Brain microvascular endothelial cell (primary cell): ENCODE measurements at places on chromosomes 5 and 9.
A peak's percentile ranks its signal among the peaks of the same experiment; 100 is the strongest.

- no peak for DNase-seq
Observed at GRCh38 chr5:96968614-96969013, 32.7 kb downstream of the LNPEP start.

DNA sequence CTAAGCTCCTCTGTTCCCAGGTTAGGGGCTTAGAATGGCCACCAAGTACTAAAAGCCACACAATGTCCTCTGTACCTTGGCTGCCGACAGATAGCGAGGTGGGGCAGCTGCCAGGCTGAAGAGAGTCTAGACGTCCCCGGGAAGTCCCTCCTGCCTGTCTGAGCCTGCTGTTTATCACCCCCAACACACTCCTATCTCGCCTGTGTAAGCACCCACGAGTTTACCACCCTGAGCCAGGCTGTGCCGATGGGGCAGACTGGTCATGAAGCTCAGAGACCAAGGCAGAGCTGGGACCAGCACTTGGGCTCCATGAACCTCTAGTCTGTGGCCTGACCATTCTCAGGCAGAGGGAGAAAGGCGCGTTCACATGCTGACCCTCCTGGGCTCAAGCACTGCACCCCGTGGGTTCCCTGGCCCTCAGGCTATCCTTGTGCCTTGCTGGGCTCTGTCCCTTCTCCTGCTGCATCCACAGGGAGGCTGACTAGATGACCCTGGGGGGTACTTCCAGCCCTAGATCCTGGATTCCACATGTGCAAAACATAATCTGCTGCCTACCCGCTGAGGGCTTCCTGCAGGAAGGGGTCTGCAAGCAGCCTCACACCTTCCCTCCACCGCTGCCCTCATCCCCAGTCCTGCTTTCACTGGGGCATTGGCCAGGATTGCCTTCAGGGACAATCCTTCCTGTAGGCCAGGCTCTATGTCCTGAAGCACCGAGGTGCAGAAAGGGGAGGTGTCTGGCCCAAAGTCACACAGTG, 18.6 kb upstream of the SLC25A51 start:
- DNase-seq, result no peak

- DNase-seq, result no peak
Observed at GRCh38 chr9:136849960-136850865, 1.0 kb downstream of the PHPT1 start.

- DNase-seq, result no peak
Observed at GRCh38 chr5:35668319-35668718, 50.7 kb downstream of the SPEF2 start.

- no peak for DNase-seq
Observed at GRCh38 chr9:75382126-75382525, 293.8 kb downstream of the OSTF1 start.

DNA sequence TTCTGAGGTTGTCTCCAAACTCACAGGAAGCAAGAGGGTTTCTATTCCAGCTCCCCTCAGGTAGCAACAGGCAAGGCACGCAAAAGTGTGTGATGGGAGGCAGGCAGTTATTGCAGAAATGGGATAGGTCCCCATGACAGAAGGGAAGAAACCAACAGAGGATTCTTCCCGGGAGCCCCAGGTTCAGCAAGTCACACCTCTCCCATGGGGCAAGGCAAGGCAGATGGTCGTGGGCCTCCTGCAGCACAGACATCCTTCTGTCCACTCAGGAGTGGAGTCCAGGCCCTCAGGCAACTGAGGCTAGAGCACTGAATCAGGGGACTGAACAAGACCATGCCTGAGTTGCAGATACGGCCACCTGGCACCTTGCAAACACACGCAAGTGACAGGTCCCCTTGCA, 424.9 kb upstream of the IRX4 start:
- DNase-seq, result no peak

- peak; percentile 79 for DNase-seq
Observed at GRCh38 chr9:89461265-89461664, 36.6 kb downstream of the SEMA4D start.

- DNase-seq, result no peak
Observed at GRCh38 chr5:159732220-159732619, 184.1 kb upstream of the ADRA1B start.

DNA sequence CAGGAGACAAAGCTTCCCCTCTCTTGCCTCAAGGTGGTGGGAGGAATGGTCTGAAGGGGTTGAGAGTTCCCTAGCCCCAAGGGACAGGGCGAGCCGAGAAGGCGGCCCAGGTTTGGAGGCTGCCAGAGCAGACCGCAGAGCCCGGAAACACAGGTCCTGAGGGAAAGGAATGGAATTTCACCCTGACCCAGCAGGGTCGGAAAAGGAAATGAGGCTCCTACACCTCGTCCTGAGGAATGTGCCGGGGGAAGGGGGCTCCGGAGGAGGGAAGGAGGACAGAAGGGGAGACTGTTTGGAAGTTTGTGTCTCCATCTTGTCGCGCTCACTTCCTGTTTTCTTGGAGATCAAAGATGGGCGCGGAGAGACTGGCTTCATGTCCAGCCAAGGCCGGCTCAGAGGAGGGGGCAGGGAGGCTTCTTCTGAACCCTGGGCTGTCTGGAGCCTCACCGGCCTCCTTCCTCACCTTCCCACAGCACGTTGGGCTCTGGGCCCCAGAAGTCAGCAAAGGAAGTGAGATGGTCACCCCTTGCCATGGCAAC, 9.6 kb downstream of the ENG start:
- DNase-seq, result no peak

GRCh38 chr9:132946211-132946610, 1.8 kb upstream of the TSC1 start:
- no peak for DNase-seq

DNA sequence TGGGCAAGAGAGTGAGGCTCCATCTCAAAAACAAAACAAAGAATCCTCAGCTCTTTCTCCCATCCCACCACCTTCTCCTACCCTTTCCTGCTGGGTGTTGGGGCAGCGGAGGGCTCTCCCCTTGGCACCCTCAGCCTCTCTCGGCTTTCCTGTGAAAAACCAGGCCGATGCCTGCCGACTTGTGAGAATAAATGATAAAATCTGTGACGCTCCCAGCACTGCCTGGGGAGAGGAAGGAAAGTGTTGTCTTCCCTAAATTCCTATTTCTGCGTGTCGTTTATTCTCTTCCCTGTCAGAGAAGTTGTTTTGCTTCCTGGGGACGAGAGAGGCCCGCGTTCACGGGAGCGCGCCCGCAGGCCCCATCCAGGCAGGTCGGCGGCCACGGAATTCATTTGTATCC, 19.7 kb downstream of the NEK6 start:
- DNase-seq, result no peak

GRCh38 chr5:26645659-26646058, 392.7 kb downstream of the CDH9 start:
- no peak for DNase-seq

GRCh38 chr5:111268300-111268699, 44.1 kb downstream of the CAMK4 start:
- no peak for DNase-seq

DNA sequence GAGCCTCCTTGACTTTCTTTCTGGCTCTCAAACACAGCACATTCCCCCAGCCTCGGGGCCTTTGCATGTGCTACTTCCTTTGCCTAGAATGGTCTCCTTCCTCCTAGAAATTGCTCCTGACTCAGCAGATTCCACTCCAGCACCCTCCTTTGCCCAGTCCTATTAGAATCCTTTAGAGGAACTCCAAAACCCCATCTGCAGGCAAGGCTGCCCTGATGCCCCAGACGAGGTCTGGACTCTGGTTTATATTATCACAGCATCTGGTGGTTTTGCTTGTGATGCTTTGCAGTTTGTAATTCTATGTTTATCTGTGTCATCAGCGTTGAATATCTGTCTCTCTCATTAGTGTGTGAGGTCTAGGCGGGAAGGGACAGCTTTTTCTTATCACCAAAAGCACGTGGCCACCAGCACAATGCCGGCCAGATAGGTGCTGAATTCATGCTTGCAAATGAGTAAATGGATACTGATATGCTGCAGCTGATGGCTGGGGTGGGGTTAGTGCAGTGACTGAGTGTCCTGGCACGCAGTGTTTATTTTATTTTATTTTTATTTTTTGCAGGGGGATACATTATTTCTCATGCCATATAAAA, 30.0 kb upstream of the ANKH start:
- DNase-seq, result peak; percentile 73

- DNase-seq, result no peak
Observed at GRCh38 chr5:13350767-13351166, 593.7 kb downstream of the DNAH5 start.

DNA sequence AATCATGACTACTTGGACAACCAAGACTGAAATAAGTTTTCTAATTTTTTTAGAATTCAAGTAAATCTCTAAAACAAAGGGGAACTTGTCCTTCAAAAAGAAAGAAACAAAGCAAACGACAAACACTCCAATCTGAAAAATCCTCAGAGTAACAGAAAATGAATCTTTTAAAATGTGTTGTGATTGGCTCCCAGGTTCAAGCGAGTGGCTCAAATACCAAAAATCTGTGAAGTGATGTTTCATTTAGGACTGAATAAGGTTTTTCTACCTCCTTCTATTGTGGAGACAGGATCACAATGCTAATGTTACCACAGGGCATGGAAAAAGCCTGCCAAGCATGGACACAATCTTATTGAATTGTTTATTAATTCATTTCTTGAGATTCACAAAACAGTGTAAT, 415.7 kb downstream of the RAB3C start:
- DNase-seq, result no peak

GRCh38 chr9:76576344-76576743, 117.4 kb downstream of the GCNT1 start:
- peak; percentile 86 for DNase-seq

GRCh38 chr5:120314191-120314590, 149.9 kb upstream of the PRR16 start:
- DNase-seq, result peak; percentile 14

- no peak for DNase-seq
Observed at GRCh38 chr5:78798673-78799029, 150.1 kb upstream of the LHFPL2 start.

DNA sequence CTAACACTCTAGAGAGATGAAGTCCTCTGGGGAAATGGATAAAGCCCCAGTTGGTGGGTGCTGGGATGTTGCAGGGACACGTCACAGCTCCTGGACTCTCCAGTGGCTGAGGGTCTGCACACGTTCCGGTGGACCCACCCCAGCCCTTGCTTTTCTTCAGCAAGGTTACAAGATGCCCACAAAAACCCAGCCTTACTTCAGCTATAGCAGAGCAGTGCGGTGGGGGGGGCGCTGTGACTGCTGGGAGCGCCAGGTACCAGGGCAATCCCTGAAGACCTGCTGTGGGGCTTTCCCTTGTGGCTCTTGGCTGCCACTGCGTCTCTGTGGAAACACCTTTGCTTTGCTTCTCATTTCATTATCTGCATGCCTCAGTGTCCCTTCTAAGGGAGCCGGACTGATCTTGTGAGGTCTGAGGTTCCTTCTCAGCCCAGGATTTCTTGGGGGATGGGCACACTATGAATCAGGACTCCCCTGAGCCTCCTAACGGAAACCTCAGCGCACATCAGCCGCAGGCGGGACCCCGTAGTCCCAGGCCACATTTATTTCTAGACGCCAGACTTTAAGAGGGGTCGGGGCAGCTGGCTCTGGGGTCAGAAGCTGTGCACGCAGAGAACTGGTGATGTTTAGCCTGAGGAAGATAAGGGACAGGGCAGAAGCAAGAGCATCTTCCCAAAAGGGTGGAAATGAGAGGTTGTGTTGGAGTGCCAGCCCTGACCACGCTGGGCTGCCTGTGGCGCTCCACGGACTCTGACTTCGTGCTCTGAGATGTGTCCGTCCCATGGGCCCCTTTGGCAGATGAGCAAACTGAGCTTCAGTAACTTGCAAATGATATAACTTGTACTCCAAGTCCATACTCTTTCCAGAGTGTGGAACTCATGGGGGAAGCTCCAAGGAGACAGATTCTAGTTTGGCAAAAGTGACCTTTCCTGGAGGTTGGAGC, 106.8 kb downstream of the WNK2 start:
- DNase-seq, result no peak

GRCh38 chr5:82168294-82168693, 109.9 kb downstream of the RPS23 start:
- no peak for DNase-seq

- no peak for DNase-seq
Observed at GRCh38 chr5:76084496-76085242, 1.5 kb downstream of the SV2C start.

DNA sequence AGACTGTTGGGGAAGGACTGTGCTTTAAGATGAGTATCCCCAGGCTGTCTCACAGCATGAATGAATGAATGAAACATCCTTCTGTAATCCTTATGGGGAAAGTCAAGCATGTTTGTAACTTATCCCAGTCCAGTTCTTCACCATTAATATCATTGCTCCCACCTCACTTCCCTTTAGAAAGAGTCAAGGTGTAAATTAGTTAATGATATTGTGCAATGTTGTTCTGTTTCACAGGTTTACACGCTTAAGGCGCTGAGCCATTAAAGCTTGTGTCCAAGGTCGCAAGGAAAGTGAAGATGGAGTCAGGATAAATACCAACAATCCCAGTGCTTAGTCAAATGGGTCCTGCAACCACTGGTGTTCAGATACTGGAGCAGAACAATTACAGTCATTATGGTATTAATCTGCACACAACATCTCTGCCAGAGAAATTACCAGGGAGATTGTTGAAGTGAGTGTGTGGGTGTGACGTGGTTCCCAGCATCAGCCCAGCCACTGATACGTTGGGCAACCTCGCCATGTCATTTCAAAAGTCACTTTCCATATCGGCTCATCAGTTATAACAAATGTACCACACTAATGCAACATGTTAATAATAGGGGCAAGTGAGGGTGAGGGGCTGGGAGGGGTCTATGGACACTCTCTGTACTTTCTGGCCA, 1.5 kb upstream of the MYO10 start:
- no peak for DNase-seq

DNA sequence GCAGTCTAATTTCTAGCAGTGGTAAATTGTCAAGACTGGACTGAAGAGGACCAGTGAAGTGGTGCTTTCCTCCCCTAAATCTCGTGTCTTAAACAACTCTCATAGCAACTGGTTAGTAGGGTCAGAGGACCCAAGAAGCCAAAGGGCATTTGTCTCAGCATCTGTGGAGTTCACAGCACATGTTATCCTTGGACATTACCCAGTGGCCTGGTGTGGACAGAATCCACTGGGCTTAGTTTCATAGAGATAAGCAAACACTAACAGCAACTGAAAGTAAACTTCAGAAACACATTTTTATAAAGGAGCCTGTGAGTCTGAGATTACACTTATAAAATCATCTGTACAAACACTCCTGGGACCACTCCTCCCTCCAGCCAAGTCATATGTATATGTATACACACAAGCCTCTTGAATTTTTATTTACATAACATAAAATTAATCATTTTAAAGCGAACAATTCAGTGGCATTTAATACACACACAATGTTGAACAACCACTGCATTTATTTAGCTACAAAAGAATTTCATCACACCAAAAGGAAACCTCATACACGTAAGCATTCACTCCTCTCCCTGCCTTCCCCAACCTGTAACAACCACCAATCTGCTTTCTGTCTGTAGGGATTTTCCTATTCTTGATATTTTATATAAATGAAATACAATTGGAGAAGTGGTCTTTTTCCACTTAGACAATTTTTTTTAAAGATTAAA, 457.8 kb downstream of the RASEF start:
- peak; percentile 74 for DNase-seq
